ENCODE measurements at places on chromosomes 6 and 20.

DNA sequence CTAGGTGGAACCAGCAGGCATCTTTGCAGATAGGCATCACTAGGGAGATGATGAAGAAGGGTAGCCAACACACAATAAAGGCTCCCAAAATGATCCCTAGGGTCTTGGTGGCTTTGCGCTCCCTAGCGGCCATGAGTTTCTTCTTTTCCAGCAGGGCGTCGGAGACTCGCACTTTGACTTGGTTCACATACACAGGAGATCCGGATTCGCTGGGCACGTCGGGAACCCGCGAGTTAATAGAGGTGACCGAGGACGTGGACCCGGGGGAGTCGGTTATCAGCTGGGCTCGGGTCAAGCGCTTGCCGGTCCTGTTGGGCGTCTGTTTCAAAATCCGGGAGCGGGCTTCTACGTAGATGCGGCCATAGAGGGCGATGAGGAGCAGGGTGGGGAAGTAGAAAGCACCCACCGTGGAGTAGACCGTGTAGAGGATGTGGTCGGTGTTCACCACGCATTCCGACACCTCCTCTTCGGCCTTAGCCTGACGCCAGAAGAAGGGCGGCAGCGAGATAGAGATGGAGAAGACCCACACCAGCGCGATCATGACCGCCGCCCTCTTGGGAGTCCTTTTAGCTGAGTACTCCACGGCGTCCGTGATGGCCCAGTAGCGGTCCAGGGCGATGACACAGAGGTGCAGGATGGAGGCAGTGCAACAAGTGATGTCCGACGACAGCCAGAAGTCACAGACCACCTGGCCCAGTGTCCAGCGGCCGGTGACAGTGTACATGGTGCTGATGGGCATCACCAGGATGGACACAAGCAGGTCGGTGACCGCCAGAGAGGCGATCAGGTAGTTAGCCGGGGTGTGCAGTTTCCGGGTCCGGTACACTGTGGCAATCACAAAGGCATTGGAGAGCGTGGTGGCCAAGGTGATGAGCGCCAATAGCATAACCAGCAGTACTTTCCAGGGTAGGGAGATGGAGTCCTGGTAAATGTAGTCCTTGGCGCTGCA, 658 bp downstream of the HTR1B start:
- no peak for DNase-seq

GRCh38 chr6:130778946-130779657, 48.1 kb upstream of the SMLR1 start:
- DNase-seq: no peak

DNA sequence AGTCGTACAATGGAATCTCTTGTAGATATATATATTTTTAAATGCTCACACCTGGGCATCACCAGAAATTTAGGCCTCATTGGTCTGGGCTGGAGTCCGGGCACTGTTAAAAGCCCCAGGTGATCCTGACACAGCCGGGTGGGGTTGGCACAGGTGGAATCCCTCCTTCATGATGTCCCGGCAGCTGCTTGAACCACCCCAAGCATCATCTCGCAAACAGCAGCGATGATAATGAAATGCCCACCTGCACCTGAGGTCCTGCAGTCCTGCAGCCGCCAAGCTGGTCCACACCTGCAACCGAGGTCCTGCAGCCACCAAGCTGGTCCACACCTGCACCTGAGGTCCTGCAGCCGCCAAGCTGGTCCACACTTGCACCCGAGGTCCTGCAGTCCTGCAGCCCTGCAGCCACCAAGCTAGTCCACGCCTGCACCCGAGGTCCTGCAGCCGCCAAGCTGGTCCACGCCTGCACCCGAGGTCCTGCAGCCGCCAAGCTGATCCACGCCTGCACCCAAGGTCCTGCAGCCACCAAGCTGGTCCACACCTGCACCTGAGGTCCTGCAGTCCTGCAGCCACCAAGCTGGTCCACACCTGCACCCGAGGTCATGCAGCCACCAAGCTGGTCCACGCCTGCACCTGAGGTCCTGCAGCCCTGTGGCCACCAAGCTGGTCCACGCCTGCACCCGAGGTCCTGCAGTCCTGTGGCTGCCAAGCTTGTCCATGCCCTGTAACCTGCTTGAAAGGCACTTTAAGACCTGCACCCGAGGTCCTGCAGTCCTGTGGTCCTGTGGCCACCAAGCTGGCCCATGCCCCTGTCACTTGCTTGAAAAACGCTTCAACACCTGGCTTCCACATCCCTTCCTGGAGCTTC, 261.2 kb downstream of the DLL1 start:
- DNase-seq: no peak

DNA sequence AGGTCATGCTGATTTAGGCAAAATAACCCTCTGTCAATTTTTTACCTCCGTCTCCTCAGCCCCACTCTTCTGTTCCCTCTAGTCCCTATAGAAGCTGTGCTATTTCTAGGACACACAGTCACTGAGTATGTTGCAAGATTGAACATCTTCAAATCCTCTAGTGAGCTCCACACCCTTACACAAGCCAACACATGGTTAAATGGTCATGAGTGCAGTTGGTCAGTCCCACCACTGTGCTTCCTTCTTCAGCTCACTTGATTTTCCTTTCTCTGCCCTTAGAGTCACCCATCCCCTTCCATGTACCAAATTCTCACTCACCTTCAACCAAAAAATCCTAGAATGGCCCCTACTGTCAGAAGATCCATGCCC, 48.2 kb upstream of the F13A1 start:
- DNase-seq: no peak

DNA sequence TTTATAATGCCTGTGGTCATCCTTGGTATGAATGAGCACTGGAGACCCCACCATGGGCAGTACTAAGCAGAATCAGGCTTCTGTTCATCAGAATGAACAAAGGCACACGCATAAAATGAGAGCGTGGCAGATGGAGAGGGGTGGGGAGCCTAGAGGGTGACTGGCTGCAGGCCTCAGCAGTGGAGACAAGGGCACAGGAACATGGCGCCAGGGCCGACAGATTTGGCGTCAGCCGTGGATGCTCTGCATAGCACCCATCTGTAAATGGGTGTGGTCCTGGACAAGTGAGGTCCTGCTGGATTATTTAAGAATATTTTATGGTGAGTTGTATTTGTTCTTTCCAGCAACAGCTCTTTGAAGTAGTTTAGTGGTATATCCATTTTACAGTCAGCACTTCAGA, 33.1 kb downstream of the E2F3 start:
- no peak for DNase-seq

All from activated CD4-positive, alpha-beta T cell treated with anti-CD3 and anti-CD28 coated beads, Interleukin-2, amount 50 U/mL, for 48 hours (primary cell).